ENCODE measurements at places on chromosomes 13 and 19.

- no peak for DNase-seq
Observed at GRCh38 chr13:68927387-68928026, 1180.1 kb upstream of the ATXN8OS start.

GRCh38 chr13:97660594-97661260 is 226.8 kb downstream of the RAP2A start:
- no peak for DNase-seq

DNA sequence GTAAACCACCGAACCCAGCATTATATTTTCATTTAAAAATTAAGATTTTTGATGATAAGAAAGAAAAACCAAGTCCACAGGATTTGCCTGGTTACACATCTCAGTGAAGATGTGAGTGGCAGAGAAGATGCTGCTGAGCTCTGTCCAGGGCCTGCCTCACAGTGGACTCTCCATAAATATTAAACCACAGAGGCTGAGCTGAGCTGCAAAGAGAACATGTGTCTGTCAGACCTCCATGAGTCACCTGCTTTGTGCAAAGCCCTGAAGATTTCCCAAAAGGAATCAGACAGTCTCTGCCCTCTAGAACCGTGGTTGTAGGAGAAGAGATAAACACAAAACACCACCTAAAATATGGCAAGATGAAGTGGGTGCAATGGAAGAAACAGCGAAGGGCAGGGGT is 127.2 kb upstream of the TSC22D1 start:
- no peak for DNase-seq

DNA sequence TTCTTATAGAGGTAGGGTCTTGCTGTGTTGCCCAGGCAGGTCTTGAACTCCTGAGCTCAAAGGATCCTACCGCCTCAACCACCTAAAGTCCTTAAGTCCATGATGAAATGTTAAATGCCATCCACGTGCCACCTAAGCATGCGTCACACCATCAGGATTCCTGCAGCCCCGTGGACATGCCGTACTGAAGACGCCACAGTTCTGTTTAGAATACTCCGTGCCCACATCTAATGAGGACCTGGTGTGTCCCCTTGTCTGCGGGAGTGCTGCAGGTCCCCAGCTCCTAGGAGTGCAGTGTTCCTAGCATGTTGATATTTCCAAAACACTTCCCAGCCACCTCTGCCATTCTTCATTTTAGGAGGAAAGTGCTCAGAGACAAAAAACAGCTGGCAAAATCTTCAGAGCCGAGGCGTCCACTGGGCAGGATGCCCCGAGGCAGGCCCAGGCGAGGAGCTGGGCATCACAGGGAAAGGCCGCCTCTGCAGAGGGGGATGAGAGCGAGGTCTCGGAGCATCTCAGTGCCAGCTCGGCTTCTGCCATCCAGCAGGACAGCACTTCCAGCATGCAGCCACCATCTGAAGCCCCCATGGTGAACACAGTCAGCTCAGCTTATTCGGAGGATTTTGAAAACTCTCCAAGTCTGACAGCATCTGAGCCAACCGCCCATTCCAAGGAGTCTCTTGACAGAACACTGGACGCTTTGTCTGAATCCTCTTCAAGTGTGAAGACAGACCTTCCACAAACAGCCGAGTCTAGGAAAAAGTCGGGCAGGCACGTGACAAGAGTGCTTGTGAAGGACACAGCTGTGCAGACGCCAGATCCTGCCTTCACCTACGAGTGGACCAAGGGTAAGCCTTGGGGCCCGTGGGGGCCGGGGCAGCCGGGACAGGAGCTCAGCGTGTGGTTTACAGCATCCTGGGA is 13.2 kb downstream of the C19orf44 start:
- no peak for DNase-seq

GRCh38 chr13:75830842-75831241 is 194.7 kb downstream of the LMO7 start:
- no peak for DNase-seq

DNA sequence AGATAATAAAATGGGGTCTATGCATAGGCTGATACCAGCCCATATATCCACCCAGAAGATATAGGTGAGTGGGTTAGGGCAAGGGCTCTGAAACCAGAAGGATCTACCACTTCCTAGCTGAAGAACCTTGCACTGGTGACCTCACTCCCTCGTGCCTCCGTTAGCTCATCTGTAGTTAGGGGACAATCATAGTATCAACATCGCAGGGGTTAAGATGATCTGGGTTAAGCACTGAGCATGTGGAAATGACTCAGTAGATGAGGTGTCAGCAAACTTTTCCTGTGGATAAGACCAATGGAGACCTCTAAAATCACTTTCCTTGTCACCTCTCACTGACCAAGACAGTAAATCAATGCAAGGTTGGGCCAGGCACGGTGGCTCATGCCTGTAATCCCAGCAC is 30.5 kb downstream of the TNFSF14 start:
- no peak for DNase-seq

GRCh38 chr13:57666131-57666953 is 34.8 kb downstream of the PCDH17 start:
- DNase-seq: no peak

DNA sequence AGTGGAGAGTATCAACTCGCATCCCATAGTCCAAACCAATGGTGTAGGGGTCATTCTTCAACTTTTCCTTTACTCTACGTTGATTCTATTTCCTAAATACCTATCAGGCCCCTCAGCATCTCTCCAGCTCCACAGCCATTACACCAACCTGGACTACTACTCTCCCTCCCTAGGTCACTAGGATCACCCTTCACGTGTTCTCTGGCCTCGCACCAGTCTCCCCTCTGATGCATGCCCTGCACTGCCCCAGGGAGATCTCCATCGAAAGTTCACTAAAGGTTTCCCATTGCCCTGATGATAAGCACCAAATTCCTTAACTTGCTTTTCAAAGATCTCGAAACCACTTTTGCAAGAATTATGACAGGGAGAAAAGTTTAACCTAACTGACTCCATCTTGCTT is 421.5 kb downstream of the TSHZ3 start:
- DNase-seq: no peak

- DNase-seq: no peak
Observed at GRCh38 chr19:38369584-38369983, 4.8 kb upstream of the PSMD8 start.

- DNase-seq: no peak
Observed at GRCh38 chr13:77510156-77510555, 25.4 kb upstream of the SCEL start.

Data from activated CD4-positive, CD25-positive, alpha-beta regulatory T cell treated with anti-CD3 and anti-CD28 coated beads, Interleukin-2, amount 50 U/mL, for 72 hours (primary cell).